ENCODE measurements at places on chromosomes 11 and 22. TPM values are rescaled to one million over a fixed set of nuclear protein-coding genes. Genes with fewer than 3 reads are reported as not detected.

GRCh38 chr11:57458410-57459163 lies 1.7 kb upstream of the RTN4RL2 start:
- DNase-seq: peak; percentile 59

DNA sequence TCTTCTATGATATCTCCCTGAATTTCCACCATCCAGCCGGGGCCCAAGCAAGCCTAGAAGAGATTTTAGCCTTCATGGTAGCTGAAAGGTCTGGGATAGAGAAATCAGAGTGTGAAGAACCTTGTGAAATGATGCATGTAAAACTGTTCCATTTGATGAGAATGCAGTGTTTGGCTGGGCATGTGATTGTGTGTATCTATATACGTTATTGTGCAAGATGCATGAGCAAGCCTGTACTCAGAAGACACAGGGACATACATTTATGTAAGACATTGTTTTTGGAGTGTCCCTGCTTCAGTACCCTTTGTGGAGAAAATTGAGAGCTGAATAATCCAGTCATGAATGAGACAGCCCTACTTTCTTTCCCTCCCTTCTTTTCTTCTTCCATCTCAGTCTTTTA lies 15.2 kb upstream of the OR52K2 start:
- DNase-seq: no peak

GRCh38 chr22:35314161-35314942 lies 14.7 kb downstream of the TOM1 start:
- peak; percentile 54 for DNase-seq

DNA sequence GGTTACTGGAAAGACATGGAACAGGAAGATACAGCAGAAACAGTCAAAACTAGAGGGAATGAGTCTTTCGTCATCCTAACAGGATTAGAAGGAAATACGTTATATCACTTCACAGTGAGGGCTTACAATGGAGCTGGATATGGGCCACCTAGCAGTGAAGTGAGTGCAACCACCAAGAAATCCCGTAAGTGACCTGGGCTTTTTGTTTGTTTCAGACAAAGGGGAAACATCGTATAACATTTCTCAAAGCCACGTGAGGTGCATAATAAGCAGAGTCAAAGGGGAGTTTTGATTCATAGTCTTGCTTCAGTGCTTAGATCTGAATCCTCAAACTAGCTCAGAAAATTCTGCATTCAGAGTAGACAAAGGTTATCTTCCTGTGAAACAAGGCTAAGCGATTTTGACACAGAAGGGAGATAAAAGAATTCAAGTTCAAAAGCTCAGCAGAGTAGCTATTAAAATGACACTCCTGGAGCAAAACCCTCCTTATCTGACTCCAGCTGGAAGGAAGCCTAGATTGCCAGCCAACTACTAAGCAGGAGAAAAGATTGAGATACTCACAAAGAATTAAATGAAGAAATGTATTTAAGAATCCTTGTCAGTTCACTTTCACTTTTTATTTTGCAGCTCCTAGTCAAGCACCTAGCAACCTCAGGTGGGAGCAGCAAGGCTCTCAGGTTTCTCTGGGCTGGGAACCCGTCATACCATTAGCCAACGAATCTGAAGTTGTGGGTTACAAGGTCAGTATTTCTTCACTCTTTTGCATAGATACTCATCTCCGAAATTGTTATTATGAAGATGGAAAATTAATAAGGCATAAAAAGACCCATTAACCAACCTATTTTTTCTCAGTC lies 346.4 kb upstream of the ARHGAP42 start:
- no peak for DNase-seq

DNA sequence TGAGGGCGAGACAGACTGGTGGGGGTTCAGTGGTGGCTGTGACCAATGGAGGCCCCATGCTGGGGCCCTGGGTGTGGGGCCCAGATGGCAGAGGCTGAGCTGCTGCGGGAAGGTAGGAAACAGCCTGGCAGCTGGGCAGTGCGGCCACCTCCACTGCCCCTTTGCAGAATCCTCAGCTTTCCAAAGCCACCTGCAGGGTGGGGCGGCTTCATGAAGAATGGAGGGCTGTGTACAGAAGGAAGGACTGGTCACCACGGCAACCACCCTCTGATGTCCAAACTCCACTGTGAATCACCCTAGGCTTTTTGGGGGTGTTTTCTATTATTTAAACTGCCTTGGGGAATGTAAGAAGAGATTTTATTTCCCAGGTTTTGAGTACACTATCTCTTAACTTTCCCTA lies 166.3 kb upstream of the NAV2 start:
- peak; percentile 55 for DNase-seq

DNA sequence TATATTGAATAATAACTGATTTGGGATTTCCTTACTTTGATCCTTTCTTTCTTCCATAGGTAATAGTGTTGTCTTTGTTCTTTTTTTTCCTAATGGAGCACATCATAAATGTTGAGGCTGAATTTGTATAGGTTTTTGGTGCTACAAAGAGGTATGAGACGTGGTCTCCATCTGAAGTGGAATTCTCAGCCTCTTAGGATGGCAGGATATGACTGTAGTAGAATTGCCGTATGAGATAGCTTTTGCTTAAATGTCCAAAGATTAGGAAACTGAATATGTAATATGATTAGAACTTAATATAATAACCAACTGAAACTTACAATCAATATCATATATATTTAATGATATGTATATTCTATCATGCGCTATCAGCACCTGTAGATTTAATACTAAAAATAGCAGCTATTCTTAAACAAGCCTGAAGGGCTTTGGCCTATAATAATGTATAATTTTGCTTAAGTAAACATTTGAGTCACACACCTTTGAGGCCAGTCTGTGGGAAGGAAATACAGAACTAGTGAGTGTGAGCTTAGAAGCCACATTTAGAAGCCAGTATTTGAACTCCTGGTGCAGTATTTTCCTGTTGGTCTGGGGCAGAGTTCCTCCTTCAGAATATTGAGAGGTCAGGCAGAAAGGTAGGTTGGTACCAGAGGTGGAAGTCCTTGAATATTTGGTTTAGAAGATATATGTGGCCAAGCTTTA lies 62.6 kb downstream of the SWAP70 start:
- DNase-seq: peak; percentile 67

DNA sequence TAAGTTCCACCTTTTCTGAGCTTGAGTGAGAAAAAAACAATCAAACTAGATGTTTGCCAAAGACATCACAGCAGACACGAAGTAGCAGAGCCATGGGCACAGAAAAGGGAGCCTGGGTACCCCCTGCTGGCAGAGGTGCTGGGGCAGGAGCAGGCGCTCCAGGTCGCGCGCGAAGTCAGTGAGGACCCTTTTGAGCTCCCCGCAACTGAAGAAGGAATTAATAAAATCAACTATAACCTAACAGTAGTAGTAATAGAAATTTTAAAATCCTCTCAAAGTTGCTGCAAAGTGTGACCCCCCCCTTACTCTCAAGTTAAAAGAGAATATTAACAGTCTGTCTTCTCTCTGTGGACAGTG lies 20.0 kb upstream of the PARVB start:
- DNase-seq: no peak

STT3A gene
- 113 TPM for total RNA-seq

KCNJ4 gene
- 0.22 TPM for total RNA-seq

CRYBA4 gene
- not detected for total RNA-seq

OR6A2 gene
- 0.48 TPM for total RNA-seq
